ENCODE measurements at places on chromosomes 13 and 19. TPM values are rescaled to one million over a fixed set of nuclear protein-coding genes. Genes with fewer than 3 reads are reported as not detected.

- H3K27me3 ChIP-seq: no peaks in the 10 kb centered on the region
- H3K27ac ChIP-seq: no peak overlapping the region
- no peak for DNase-seq
- H3K36me3 ChIP-seq: no peaks in the 10 kb centered on the region
- no peak overlapping the region for H3K4me3 ChIP-seq
- no peaks in the 10 kb centered on the region for H3K4me1 ChIP-seq
Measured at GRCh38 chr13:75061909-75062308, 420.1 kb downstream of the TBC1D4 start.

Gene POLD1
- total RNA-seq: 5.8 TPM

DNA sequence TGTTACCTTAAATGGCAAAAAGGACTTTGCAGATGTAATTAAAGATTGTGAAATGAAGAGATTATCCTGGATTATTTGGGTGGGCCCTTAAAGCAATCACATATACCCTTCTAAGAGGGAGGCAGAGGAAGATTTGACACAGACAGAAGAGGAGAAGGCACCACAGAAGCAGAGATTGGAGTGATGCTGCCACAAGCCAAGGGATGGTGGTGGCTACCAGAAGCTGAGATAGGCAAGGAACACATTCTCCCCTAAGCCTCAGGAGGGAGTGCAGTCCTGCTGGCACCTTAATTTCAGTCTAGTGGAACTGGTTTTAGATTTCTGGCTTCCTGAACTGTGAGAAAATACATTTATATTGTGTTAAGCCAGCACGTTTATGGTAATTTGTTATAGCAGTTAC, 24.2 kb downstream of the DEDD2 start:
- DNase-seq: no peak
- H3K4me3 ChIP-seq: no peak overlapping the region

- H3K36me3 ChIP-seq: no peaks in the 10 kb centered on the region
- no peak overlapping the region for H3K4me3 ChIP-seq
- peaks cover 5% of the 10 kb centered on the region for H3K27me3 ChIP-seq
- no peak for DNase-seq
- no peaks in the 10 kb centered on the region for H3K4me1 ChIP-seq
Measured at GRCh38 chr19:51461723-51462161, 3.5 kb upstream of the SIGLEC8 start.

GRCh38 chr13:113816254-113816929, 47.5 kb downstream of the GAS6 start:
- no peak overlapping the region for H3K27ac ChIP-seq
- H3K4me1 ChIP-seq: peaks cover 29% of the 10 kb centered on the region
- DNase-seq: no peak
- no peak overlapping the region for H3K4me3 ChIP-seq
- H3K36me3 ChIP-seq: no peaks in the 10 kb centered on the region

DNA sequence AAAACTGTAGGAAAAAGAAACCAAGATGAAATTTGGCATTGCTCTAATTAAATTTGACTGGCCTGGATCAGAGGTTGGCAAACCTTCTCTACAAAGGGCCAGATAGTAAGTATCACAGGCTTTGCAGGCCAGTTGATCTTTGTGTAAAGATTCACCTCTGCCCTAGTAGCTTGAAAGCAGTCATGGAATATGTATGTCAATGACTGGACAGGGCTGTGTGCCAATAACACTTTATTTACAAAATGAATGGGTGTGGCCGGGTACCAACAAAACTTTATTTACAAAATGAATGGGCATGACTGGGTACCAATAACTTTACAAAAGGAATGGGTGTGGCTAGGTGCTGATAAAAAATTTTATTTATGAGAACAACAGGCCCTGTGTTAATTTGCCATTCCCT, 20.0 kb downstream of the SIN3B start:
- H3K4me3 ChIP-seq: no peak overlapping the region
- H3K27ac ChIP-seq: no peak overlapping the region
- DNase-seq: no peak
- H3K27me3 ChIP-seq: no peaks in the 10 kb centered on the region
- H3K4me1 ChIP-seq: no peaks in the 10 kb centered on the region

- no peak overlapping the region for H3K27ac ChIP-seq
- no peaks in the 10 kb centered on the region for H3K36me3 ChIP-seq
- H3K4me3 ChIP-seq: no peak overlapping the region
- no peak for DNase-seq
- no peaks in the 10 kb centered on the region for H3K4me1 ChIP-seq
Measured at GRCh38 chr13:83568019-83568418, 314.3 kb downstream of the SLITRK1 start.

- H3K4me1 ChIP-seq: peaks cover 11% of the 10 kb centered on the region
- H3K27ac ChIP-seq: no peak overlapping the region
- H3K36me3 ChIP-seq: no peaks in the 10 kb centered on the region
Measured at GRCh38 chr13:21076253-21076652, 14.9 kb upstream of the LATS2 start.

Gene IRGC
- not detected for total RNA-seq

DNA sequence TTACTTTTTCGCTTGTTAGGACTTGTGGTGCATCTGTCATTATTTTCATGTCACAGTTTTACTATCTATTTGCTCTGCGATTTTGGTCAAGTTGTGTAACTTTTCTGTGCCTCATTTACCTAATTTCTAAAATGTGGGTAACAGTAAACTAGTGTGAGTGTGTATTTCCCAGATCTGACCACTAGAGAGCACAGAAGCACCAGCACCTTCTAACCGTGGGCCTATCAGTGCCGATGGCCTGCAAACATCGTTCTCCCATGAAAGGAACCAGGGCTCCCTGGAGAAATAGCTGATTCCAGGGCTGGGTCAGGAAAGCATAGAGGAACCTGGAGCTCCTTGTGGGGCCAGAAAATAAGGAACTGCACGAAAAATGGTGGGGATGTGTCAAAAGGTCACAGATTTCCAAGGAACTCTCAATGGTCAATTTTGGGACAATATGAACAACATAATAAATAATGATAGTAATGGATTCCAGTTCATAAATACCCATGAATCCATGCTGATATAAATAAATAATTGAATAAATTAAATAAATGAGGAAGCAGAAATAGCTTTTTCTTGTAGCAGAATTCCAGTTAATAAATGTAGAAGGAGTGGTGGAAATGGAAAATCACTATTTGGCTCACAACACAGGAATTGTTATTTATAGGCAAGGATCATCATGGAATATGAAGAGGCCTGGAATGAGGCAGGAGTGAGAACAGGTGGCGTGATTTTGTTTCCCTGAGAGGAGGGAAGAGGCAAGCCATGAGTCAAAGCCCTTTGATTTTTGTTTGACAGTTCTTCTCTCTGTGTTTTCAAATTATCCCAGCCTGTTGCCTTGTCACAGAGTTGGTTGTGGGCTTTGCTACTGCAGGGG, 31.1 kb downstream of the CEACAM8 start:
- peak overlapping the region; percentile 40 for H3K27ac ChIP-seq
- H3K4me1 ChIP-seq: peaks cover 9% of the 10 kb centered on the region
- H3K36me3 ChIP-seq: no peaks in the 10 kb centered on the region
- H3K27me3 ChIP-seq: no peaks in the 10 kb centered on the region
- DNase-seq: no peak
- no peak overlapping the region for H3K4me3 ChIP-seq

GRCh38 chr13:83215627-83216026, 666.6 kb downstream of the SLITRK1 start:
- no peak for DNase-seq
- no peaks in the 10 kb centered on the region for H3K4me1 ChIP-seq
- H3K27ac ChIP-seq: no peak overlapping the region
- H3K36me3 ChIP-seq: no peaks in the 10 kb centered on the region
- H3K27me3 ChIP-seq: no peaks in the 10 kb centered on the region

DNA sequence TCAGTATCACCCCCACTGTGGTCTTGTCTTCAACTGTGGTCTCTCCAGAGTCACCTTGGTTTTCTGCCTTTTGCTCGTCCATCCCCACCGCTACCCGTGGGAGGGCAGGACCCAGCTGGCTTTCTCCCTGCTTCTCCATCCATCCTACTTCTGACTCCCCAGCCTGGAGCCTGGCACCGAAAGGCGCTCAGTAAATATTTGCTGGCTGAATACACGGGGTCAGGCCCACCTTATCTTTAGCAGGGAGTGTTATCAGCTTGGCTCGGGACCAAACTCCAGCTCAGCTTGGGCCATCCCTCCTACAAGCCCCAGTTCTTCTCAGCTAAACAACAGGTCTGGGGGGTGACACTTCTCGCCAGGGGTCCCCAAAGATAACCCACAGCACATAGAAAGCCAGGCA, 62.0 kb upstream of the KLF2 start:
- no peaks in the 10 kb centered on the region for H3K27me3 ChIP-seq
- H3K4me3 ChIP-seq: no peak overlapping the region
- no peaks in the 10 kb centered on the region for H3K4me1 ChIP-seq
- no peak for DNase-seq
- H3K36me3 ChIP-seq: no peaks in the 10 kb centered on the region

DNA sequence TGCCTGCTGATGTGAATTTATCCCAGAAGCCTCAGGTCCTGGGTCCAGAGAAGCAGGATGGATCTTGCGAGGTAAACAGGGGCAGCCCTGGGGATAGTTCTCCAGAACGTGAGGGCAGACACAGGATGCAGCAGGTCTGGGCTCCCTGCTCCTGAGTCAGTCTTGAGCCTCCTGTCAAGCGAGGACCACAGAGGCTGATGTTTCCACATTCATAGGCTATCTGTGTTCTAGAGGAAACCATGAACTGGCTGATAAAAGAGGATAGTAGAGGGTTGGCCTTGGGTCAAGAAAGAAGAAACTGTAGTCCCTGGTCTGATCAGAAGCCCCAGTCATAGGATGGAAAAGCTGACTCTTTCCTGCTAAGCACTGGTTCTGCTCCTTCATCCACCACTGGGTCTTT, 2.2 kb downstream of the ZNF175 start:
- DNase-seq: no peak
- no peaks in the 10 kb centered on the region for H3K36me3 ChIP-seq
- H3K4me1 ChIP-seq: peaks cover 13% of the 10 kb centered on the region

Gene ZNF132
- 2.4 TPM for total RNA-seq

DNA sequence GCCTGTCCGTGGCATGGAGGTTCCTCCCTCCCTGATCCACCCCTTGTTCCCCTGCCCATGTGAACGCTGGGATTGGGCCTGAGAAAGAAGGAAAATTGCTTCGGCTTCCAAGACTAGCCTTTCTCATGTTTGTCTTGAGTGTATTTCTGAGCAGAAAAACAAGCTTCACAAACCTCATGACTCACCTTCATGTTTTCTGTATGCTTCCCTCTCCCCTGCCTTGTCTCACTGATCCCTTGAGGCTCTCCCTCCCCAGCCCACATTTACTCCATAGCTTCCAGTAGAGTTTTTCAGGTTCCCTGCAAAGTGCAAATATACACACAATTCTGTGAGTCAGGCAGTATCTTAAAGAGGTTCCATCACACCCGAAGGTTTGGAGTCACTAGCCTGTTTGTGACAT, 572.4 kb downstream of the UQCRFS1 start:
- H3K4me3 ChIP-seq: no peak overlapping the region
- DNase-seq: no peak
- no peak overlapping the region for H3K27ac ChIP-seq
- H3K36me3 ChIP-seq: no peaks in the 10 kb centered on the region
- H3K27me3 ChIP-seq: no peaks in the 10 kb centered on the region

DNA sequence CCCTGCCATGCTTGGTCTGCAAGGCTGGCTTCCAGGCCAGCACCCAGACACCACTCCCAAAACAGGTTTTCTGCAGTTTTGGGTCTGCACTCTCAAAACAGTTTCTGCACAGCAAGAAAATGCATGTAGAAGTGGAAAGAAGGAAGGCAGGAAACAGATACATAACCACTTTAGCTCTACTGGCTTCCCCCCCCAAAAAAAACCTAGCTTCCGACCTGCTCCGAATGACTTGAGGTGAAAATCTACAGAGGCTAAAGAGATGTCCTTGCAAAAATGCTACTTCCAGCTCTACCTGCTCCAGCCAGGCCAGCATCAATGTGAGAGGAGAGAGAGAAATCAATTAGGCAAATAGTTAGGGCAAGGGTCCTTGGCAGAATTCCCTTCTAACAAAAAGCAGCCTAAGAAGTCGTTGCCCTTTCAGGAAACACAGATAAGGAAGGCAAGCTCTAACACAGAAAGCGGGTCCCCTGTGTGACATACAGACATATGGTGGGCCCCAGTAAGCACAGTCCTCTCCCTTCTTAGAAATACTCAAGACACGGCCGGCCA, 3.4 kb downstream of the C19orf12 start:
- H3K4me3 ChIP-seq: no peak overlapping the region
- peaks cover 56% of the 10 kb centered on the region for H3K4me1 ChIP-seq
- no peaks in the 10 kb centered on the region for H3K27me3 ChIP-seq

DNA sequence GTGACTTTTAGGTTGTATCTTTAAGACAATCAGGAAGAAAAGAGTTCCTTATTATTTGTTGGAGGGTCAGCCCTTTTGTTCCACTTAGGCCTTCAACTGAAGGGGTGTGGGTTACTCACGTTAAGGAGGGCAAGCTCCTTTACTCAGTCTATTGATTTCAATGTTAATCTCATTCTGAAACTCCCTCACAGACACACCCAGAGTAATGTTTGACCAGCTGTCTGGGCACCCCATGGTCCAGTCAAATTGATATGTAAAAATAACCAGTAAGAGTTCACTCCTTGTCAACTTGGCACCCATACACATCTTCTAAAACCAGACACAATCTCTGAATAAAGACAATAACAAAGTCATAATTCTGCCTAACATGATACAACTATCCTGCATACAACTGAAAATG, 292.9 kb downstream of the KLF5 start:
- H3K36me3 ChIP-seq: no peaks in the 10 kb centered on the region
- no peak overlapping the region for H3K27ac ChIP-seq
- DNase-seq: no peak
- H3K4me3 ChIP-seq: no peak overlapping the region

DNA sequence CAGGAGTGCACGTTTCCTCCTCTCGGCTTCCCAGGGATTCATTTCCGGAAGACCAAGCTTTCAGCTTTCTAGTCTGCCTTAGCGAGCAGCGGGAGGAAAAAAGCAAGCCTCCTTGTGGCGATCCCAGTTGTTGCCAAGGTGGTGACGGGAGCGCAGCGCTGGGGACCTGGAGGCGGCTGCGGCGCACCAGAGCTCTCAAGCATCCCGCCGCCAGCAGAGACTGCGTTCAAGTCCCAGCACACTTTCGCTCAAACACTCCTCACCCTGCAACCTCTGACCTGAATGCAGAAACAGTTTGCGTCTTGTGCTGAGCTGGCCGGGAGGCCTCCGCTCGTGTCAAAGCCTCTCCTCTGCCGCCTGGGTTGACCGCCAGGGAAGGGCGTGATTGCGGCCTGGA, 4.9 kb downstream of the GSX1 start:
- H3K27ac ChIP-seq: no peak overlapping the region
- H3K4me3 ChIP-seq: no peak overlapping the region
- no peak for DNase-seq
- peaks cover 77% of the 10 kb centered on the region for H3K27me3 ChIP-seq

- DNase-seq: no peak
- no peaks in the 10 kb centered on the region for H3K4me1 ChIP-seq
- H3K27me3 ChIP-seq: no peaks in the 10 kb centered on the region
Measured at GRCh38 chr13:45538382-45538781, 73.6 kb downstream of the COG3 start.

Gene DAND5
- not detected for total RNA-seq

Gene CPB2
- total RNA-seq: 0.42 TPM

Gene TTYH1
- 0.41 TPM for total RNA-seq

DNA sequence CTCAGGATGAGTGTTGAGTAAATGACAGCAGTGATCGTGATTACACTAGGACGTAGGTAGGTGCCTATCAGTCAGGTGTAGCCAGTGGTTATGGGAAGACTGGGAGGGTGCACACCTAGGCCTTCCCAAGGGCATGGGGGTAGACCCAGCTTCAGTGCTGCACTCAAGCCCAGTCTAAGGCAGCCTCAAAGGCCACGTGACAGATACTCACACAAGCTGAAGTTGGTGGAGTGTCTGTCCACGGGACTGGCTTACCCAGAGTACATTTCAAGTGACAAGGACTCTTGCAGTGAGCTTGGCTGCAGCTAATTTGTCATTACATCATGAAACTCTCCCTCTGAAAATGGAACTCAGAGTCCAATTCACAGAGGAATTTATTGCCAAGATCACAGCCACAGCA, 118.3 kb downstream of the SHISA2 start:
- H3K4me3 ChIP-seq: no peak overlapping the region
- no peak overlapping the region for H3K27ac ChIP-seq
- no peaks in the 10 kb centered on the region for H3K4me1 ChIP-seq
- DNase-seq: no peak

Gene TYK2
- 32.6 TPM for total RNA-seq
